ENCODE measurements at places on chromosomes 16 and 17.

GRCh38 chr17:61296058-61296457 is 103.6 kb upstream of the TBX2 start:
- DNase-seq, result no peak

DNA sequence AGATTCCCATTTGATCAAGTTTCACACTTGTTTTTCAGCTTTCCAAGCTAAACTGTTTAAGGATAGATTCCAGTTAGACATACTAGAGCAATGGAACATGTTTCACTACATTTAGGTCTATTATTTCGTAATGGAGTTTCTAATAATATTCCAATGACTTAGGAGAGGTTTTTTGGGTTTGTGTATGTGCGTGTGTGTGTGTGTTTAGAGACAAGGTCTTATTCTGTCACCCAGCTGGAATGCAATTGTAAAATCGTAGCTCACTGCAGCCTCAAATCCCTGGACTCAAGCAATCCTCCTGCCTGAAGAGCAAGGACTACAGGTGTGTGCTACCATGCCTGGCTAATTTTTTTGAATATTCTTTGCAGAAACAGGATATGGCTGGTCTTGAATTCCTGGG is 426.3 kb downstream of the ZFHX3 start:
- DNase-seq, result no peak

DNA sequence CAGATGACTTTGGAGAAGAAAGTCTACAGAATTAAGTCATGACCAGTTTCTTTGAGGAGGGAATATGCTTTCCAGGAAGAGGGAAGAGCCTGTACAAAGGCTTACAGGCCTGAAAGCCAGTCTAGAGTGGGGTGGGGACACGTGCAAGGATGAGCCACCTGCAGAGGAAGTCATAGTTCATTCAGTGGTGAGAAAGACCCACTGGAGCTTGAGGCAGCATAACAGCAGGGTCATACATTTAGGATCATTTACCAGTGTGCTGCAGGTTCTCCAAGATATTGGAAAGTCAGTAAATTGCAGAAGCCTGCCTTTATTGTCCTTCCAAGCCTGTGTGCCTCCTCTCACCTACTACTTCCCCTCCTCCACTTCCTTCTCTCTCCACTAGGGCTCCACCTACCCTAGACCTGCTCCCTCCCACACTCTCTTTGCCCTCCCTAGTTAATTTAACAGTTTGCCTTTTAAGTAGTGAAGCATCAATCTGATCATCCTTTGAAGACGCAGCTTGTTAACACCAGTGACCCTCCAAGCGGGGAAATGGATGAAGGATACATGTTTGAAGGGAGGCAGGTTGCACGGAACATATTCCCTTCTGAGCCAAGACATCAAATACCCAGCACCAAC is 40.2 kb downstream of the CDRT15 start:
- no peak for DNase-seq

GRCh38 chr17:75240394-75241142 is 20.8 kb downstream of the GGA3 start:
- DNase-seq, result no peak

DNA sequence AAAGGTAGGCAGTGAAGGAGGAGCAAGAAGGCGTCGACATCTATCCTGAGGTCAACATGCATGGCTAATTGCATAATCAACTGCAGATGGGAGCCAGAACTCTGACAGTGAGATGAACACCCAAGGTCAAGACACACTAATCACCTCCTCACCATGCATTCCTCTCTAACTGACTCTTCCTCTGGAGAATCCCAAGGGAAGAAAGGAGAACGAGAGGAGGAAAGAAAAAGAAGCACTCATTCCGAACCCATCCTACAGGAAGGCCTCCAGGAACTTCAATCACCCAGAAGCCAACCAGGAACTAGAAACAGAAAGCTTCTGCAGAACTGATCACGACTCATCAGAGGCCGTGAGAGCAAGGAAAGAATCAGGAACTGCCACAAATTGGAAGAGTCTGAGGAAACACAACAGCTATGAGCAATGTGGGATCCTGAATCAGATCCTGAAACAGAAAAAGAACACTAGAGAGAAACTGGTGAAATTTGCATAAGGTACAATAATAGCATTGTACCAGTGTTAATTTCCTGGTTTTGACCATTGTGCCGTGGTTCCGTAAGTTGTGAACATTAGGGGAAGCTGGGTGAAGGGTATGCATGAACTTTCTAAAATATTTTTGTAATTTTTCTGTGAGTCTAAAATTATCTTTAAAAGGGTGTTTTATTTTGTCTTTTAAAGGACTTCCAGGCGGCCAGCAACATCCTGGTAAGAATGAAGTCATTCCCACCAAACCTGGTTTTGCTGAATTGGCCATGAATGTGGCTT is 10.0 kb upstream of the BEAN1 start:
- DNase-seq, result no peak

- no peak for DNase-seq
These were observed 281.5 kb downstream of the SEC14L1 start for GRCh38 chr17:77422104-77422747.

- no peak for DNase-seq
These were observed 24.3 kb upstream of the PHF12 start for GRCh38 chr17:28975646-28976045.

DNA sequence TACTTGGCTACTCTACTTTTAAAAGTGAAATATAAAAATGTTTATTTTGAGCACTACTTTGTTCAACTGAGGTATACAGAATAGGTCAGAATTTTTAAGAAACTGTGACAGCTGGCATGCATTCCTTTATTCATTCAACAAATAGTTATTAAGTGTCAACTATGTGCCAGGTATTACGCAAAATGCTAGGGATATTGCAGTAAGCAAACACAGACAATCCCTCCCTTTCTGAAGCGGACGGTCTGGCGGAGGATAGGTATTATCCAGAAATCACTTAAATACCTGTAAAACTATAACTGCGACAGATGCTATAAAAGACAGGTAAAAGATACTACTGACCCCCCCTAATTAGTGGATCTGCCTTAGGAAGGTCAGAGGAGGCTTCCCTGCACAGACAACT is 26.1 kb downstream of the METTL16 start:
- no peak for DNase-seq

DNA sequence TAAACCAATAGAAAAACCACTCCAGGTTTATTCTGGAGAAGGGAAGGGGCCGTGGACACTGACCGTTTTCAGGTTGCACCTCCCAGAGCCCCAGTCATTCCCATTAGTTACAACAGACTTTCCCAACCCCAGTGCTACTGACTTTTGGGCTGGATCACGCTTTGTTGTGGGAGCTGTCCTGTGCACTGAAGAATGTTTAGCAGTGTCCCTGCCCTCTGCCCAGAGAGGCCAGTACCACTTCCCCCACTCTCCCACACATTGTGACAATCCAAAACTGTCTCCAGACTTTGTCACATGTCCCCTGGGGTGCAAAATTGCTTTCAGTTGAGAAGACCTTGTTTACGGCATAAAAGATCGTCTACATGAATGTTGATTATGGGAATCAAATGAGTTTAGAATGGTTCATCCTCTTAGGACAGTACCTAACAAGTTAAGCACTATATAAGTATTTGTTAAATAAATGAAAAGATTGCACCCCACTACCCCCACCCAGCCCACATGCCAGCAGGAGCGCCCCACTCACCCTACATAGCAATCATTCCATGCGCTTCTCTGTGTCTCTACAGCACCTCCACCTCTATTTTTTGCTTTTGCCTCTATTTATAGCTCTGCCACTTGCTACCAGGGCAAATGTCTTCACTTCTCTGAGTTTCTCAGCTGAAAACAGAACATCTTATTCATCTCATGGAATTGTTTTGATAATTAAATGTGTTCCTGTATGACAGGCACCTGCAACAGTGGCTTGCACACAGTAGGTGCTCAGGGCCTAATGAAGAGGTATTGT is 104.9 kb downstream of the AXIN2 start:
- DNase-seq, result no peak

- DNase-seq, result no peak
These were observed 271.5 kb downstream of the SOX9 start for GRCh38 chr17:72392056-72393010.

GRCh38 chr17:61128661-61129115 is 271.0 kb upstream of the TBX2 start:
- no peak for DNase-seq

GRCh38 chr16:13123991-13124390 is 222.6 kb downstream of the SHISA9 start:
- DNase-seq, result no peak

GRCh38 chr16:51553910-51554309 is 402.8 kb upstream of the SALL1 start:
- DNase-seq, result no peak

DNA sequence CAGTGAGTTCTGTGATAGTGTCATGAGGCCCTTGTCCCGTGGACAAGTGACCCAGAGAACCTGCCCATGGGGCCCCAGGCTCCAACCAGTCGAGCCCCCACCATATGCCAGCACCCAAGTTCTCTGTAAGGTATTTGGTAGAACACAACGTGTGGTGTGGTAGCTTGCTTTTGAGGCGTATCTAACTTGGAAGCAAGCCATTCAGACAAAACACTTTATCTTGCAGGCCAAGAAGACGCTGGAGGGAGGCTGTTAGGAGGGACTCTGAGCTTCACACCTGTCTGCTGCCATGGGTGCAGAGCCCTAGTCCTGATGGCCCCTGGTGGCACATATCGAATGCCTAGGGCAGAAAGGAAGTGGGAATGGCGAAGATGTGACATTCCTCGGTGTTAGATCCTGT is 1.6 kb downstream of the NDUFAF8 start:
- DNase-seq, result no peak

- DNase-seq, result no peak
These were observed 49.2 kb downstream of the IRF8 start for GRCh38 chr16:85948138-85948509.

- DNase-seq, result no peak
These were observed 302.9 kb downstream of the SOX9 start for GRCh38 chr17:72423718-72424117.

- DNase-seq, result no peak
These were observed 18.1 kb downstream of the LYRM1 start for GRCh38 chr16:20918486-20919239.

GRCh38 chr17:58189436-58190146 is 2.9 kb upstream of the EPX start:
- no peak for DNase-seq
